ENCODE measurements at places on chromosomes 4 and X.
A peak's percentile ranks its signal among the peaks of the same experiment; 100 is the strongest.

DNA sequence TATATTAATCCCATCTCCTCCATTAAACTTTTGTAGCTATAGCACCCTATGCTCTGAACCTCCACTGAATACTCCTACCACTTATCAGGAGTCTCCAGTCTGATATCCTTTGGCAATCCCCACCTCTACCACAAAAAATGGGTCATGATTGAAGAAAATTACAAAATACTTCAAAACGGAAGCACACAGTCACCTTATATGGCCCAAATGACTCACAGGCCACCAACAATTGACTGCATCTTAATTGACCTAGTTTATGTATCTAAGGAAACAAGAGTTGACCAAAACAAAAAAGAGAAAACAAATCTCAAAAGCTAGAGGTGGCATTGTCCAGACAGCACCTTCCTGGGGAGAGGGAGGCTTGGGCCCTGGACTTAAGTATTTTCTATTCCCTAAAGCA is 120.0 kb upstream of the DIAPH2 start:
- DNase-seq = no peak

DNA sequence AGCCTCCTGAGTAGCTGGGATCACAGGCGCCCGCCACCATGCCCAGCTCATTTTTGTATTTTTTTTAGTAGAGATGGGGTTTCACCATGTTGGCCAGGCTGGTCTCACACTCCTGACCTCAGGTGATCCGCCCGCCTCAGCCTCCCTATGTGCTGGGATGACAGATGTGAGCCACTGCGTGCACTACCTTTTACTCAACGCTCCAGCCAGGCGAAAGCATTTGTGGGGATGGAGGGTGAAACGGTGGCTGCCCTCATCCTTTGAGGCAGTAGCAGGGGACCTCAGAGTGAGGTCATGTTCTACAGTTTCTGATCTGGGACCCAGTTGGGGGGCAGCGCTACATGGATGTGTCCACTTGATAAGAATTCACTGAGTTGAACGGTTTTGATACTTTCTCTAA is 65.8 kb upstream of the GPR78 start:
- no peak for DNase-seq

DNA sequence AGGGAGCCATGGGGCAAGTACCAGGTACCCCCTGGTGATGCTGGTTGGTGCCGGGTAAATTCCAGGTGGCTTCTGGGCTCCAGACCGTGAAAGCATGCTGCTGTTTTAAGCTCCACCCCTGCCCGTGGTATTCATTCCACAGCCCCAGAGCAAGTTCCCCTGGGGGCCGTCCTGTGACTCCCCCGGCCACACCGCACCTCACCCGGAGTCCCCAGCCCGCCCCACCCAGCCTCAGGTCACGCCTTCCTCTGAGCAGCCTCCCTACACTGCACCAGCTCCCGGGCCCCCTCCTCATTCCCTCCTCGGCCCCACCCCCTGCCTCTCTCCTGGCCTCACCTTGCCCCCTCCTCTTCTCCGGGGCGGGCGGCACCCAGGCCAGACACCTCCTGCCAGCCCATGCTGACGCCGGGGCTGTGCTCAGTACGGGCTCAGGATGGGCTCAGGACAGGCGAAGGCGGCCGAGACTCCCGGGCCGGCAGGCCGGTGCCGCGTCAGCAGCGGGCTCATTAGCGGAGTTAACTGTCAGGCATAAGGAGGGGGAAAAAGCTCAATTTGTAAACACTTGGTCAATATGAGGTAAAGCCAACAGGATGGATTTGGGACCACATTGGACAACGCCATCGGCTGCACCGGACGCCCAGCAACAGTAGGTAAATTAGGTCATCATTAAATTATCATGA is 127.4 kb downstream of the FAM53A start:
- no peak for DNase-seq

- no peak for DNase-seq
Observed at GRCh38 chr4:154464654-154465053, 26.9 kb downstream of the DCHS2 start.

GRCh38 chr4:47531954-47532321 is 46.9 kb downstream of the ATP10D start:
- no peak for DNase-seq

GRCh38 chrX:16838202-16839066 is 31.7 kb downstream of the RBBP7 start:
- no peak for DNase-seq

DNA sequence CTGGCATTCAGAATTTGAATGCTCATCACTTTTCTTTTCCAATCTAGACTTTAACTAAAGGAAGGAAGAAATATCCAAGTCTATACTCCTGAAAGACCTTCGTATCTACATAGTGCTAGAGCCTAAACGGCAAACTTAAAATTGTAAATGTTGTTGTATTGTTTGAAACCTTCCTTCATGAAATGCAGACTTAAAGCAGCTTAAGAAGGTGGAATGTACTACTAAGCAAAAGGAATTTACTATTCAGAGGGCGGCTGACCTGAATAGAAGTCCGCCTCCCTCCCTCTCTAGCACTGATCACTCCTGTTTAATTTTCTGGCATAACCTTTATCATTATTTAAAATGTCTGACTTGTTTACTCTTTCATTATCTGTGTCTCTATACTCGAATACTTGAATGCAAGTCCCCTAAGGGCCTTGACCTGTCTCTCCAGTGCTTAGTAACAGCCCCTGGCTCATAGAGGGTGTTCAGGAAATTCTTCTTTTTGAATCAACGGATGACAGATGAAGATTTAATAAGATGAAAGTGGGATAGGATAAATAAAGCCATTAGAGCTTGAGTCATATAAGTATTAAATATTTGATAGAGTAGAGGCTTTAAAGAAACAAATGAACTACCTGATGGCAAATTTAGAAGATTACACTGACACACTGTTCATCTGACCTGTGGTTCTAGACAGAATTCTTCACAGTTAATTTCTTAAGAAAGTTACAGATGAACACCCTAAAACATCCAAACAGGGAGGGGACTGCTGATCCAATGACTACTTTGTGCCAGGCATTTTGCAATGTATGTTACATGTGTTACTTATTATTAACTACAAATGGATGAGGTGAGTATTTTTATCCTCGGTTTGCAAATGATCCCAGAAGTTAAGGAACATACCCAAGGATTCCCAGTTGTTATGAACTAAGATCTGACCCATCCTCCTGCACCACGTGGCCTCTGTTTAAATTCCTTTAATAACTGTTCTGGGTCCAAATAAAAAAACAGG is 20.2 kb upstream of the RBPJ start:
- no peak for DNase-seq

DNA sequence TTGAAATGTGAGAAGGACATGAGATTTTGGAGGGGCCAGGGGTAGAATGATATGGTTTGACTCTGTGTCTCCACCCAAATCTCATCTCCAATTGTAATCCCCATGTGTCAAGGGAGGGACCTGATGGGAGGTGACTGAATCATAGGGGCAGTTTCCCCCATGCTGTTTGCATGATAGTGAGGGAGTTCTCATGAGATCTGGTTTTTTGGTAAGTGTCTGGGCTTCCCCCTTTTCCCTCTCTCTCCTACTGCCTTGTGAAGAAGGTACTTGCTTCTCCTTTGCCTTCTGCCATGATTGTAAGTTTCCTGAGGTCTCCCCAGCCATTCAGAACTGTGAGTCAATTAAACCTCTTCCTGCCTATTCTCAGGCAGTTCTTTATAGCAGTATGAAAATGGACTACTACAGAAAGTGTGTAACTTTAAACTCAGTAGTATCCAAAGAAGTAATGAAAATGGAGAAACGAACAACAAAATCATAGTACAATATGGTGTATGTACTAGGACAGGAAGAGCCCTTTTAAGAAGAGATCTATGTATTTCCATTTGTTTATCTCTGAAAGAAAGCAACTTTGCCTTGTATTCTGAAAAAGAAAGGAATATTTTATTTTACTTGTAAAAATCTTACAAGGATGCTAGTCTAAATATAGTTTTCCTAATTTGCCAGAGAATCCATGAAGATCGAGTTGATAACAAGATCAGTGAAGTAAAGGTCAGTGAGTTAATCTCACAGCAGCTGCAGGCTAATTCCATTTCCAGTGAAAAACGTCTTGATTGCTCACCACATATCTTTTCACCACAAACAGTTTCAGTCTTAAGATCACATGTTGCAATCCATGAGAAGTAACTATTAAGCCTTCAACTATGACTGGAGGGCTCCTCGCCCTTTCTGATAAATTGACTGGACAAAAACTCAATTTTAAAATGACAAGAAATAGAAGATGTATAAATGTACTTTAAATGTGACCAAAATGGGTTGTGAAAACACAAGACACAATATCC is 20.5 kb downstream of the PKD2 start:
- no peak for DNase-seq

DNA sequence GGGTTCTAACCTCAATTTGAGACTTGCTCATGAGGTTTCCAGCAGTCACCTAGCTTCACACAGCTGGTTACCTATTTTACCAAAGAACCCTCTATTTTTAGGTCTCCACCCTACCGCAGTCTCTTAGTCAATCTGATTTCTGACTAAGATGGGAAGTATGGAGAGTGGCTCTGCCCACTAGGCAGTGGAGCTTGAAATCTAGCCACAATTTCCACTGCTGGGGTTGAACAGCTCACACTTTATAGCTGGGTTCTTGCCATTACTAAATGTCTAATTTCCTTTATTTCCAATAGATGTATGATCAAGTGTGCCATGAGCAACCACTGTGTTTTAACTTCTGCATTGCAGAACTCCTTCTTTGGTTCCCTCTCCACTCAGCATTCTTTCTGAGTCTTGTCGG is 43.1 kb downstream of the GASK1B start:
- DNase-seq = no peak

- no peak for DNase-seq
Observed at GRCh38 chrX:129717892-129718291, 20.9 kb upstream of the XPNPEP2 start.

DNA sequence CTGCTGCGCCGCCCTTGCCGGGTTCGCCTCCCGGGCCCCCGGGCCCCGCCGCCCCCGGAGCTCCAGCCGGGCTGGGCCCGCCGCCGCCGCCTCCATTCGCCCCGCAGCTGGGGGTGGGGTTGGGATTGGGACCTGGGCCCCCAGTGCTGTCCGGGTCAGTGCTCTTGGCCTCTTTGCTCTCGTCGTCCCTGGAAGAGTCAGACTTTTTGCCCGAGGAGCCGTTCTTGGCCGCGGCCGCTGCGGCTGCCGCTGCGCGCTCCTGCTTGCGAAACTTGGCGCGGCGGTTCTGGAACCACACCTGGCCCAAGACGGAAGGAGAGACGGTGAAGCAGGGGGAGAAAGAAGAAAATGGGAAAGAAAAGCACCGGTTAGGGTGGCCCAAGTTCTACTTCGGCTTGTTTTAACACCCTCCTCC is 2.5 kb downstream of the PHOX2B start:
- DNase-seq = peak; percentile 56

DNA sequence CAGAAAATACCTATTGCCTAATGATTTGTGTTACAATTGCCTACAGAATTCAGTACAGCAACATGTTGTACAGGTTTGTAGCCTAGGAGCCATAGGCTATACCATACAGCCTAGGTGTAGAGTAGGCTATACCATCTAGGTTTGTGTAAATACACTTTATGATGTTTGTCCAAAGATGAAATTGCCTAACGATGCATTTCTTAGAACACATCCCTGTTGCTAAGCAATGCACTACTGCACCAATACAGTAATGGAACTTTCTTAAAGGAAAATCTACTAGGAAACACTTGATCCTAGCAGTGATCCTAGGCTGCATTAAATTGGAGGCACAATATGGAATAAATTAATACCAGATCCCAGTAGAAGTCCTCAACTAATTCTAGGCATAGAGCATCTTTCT is 18.3 kb downstream of the NOA1 start:
- no peak for DNase-seq

- DNase-seq = no peak
Observed at GRCh38 chr4:117326091-117326490, 240.7 kb upstream of the TRAM1L1 start.

DNA sequence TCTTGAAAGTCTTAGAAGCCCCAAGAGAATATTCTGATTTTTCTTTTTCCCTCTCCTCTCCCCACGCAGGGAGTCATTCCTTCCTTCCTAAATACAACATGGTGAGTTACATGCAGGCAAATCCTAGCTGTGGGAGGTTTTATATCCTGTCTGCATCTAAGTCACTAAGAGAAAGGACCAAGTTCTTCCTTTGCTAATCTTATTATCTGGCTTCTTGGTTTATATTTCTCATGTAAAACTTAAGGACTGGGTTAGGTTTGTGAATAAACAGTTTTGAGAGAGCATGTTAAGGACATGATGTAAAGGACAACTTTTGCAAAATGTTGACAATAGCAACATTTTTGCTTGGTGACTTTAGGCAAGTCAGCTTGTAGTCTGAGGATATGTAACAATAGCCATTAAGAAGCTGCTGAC is 5.1 kb upstream of the CXCL9 start:
- no peak for DNase-seq

DNA sequence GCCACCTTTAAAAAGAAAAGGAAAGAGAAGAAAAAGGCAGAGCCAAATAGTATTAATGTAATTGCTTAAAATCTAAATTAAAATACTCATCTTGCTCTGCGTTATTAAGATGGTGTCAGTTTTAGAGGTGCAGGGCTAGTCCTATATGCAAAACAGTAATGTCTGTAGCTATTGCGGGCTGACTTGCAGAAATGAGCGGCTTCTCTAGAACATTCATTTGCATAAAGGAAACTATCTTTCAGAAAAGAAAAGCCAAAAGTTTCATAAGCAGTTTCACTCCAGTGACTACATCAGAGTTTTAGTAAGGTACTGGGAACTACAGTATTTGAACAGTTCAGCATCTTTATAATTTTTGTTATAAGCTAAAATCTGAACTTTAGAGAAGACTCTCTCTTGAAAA is 6.0 kb downstream of the SMAD1 start:
- no peak for DNase-seq

DNA sequence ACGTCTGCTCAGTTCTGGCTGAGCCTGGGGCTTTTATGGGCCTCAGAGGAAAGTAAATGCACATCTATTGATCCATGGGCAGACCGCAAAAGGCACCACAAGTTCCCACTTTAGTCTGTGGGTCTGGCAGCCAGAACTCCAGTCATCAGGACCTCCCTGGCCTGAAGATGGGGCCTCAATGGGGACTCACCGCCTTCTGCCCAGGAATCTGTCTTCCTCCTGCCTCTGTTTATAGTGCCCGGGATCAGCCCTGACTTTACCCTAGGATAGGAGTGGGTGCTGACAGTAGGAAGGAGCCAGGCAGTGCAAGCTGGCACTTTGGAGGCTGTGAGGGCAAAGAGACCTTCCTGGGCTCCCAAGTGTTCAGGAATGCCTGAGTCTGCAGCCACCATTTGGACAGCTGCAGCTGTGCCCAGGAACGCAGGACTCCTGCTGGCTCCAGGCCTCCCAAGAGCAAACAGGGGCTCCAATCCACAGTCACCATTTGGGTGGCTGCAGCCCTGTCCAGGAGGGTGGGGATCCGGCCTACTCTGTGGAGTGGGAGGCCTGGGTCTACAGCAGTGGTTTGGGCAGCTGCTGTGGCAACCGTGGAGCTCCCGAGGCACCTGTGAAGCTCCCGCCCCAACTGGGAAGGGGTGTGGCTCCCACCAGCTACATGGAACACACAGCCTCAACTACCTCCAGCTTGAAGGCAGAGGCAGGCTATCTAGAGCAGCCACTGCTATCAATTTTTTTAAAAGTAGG is 1440.9 kb upstream of the ADGRL3 start:
- no peak for DNase-seq

- no peak for DNase-seq
Observed at GRCh38 chr4:24778464-24779225, 16.7 kb upstream of the SOD3 start.

- DNase-seq = no peak
Observed at GRCh38 chr4:123250843-123251242, 145.8 kb upstream of the SPRY1 start.
